Activated T-helper 1 cell treated with anti-CD3 and anti-CD28 coated beads, Interleukin-12 subunit alpha, Interleukin-12 subunit beta, Interleukin-2, Interleukin-4 antibody, amounts not matched to agents 30 ng/mL and 10 ng/mL and 1 ng/mL, durations not matched to agents 14 hours and 24 hours and 36 hours (primary cell): ENCODE measurements at places on chromosomes 2 and 18. TPM values are rescaled to one million over a fixed set of nuclear protein-coding genes. Genes with fewer than 3 reads are reported as not detected.
A peak's percentile ranks its signal among the peaks of the same experiment; 100 is the strongest.

AQP12A gene
- total RNA-seq = not detected in 2 replicates

DNA sequence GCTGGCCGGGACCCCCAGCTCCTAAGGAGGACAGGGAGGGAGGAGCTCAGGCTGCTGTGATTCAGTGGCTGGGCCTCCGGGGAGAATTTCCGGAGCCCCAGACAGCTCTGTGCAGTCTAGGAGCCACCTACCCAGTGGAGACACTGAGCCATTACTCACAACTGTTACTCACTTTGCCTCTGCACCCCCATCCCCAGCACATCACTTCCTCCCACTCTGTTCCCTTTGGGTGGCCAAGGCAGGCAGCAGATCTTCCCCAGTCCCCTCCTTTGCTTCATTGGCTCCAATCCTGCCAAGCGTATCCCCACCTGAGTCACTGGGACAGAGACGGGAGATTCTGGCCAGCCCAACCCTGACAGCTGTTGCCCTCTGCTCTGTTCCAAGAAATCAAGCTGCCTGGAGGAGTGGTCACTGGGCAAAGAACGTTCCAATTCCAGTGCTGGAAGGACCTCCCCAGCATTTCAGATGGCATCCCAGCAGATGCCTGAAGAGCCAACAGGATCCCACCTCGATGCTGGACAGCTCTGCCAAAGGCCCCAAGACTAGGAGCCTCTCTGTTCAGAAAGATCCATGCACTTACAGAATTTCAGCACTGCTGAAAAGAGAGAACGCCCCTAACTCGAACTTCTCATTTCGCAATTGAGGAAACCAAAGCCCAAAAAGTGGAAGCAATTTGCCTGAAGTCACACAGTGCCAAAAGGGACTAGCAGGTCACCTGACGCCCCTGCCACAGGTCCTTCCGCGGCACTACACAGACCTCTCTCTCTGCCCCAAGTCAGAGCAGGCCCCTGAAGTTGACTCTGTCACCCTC lies 68.3 kb downstream of the TNS1 start:
- DNase-seq = no peak

DNA sequence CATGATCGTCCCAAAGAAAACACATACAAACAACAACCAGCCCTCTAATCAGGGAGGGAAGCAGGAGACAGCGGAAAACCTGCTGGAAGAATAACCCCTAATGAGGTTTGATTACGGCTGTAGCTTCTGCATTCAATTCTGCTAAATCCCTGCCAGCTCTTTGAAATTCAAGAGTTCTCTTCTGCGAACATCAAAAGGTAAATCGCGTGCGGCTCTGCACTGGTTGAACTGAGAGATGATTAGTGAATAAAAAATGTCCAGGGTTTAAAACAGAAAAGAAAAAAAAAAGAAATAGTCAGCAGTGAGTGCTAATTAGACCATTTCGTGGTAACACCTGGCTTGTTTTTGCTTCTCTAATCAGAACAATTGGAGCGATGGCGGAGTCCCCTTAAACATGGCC lies 153.0 kb upstream of the CAPN13 start:
- no peak for DNase-seq

DNA sequence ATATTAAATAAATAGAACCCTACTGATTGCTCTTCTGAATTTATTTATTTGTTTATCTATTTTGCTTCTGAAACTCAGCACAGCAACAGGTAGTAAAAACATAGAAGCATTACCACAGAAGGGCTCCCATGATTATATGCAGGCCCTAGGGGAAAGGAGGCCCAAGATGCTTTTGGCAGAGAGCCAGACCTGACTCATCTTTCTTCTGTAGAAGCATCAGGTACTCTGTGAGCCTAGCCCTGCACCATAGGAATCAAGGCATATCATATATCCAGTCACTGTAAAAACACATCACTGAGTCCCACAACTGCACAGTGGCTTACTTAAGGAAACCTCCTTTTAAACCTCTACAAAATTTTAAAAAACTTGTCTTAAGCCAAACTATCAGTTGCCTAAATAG lies 1.8 kb downstream of the SCN9A start:
- DNase-seq = no peak

DNA sequence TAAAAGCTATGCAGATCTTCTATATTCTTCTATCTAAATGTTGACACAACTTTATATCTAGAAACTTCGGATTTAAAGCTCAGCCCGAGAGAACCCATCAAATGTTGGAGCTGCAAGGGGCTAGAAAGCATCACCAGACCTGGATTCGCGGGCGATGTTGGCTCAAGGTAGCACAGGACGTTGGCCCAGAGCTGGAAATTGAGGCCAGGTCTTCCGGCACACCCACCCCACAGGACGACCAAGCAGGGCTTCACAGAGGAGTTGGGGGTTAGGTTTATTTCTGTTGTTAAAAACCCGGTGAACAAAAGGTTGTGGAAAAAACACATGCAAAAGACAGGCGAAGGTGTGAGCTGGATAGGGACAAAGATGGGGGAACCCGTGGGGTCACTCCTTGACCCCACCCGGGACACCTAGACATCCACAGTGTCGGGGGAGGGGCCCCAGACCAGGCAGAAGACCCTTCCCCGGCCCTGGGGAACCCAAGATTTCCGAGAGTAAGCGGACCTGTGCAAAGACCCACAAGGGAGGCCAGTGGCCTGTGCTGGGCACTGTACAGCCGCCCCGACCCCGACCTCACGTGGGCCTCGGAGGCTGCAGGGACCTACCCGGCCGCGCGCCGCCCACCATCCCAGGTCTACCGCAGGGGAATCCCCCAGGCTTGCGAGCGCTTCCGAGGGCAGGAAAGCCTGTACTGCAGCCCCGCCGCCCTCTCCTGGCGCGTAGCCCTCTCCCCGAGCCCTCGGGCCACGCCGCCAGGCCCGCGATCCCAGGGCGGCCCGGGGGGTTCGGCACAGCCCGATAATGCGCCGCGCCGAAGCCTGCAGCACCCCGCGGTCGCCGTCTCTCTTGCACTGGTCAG lies 1.8 kb upstream of the AGBL5 start:
- peak; percentile 52 for DNase-seq

PARD6G gene
- 0.10 and 0.15 TPM in 2 replicates for total RNA-seq

- DNase-seq = no peak
Measured at GRCh38 chr2:177603181-177603580, 210.6 kb downstream of the AGPS start.

DNA sequence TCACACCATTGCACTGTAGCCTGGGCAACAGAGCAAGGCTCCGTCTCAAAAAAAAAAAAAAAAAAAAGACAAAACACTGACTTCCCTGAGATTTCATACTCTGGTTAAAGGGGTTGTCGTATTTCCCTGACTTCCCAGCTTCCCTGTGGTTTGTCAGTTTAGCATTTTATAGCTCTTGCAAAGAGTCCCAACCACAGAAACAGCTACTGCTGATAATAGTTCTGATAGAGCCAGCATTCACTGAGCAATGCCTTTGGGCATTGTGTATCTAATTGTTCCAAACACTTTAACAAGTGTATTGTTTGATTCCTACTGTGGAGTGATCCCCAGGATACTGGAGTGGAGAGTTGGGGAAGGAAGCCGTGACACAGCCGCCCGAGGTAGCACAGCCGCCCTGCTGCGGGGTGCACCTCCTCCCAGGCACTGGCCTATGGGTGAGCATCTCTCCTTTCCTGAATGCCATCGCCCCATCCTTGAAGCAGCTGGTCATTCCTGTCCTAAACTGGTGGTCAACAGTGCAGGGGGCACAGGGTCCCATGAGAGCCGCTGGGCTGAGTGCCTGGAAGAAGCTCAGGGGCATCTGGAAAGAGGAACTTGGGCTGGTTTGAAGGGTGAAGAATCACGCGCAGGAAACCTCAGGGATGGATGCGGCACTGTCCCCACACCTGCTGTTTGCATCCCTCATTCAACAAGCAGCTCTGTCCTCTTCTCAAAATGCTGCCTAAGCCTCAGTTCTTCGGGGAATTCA lies 81.0 kb upstream of the TMEM18 start:
- no peak for DNase-seq

GKN1 gene
- not detected in 2 replicates for total RNA-seq

UGT1A4 gene
- total RNA-seq = not detected in 2 replicates

DNA sequence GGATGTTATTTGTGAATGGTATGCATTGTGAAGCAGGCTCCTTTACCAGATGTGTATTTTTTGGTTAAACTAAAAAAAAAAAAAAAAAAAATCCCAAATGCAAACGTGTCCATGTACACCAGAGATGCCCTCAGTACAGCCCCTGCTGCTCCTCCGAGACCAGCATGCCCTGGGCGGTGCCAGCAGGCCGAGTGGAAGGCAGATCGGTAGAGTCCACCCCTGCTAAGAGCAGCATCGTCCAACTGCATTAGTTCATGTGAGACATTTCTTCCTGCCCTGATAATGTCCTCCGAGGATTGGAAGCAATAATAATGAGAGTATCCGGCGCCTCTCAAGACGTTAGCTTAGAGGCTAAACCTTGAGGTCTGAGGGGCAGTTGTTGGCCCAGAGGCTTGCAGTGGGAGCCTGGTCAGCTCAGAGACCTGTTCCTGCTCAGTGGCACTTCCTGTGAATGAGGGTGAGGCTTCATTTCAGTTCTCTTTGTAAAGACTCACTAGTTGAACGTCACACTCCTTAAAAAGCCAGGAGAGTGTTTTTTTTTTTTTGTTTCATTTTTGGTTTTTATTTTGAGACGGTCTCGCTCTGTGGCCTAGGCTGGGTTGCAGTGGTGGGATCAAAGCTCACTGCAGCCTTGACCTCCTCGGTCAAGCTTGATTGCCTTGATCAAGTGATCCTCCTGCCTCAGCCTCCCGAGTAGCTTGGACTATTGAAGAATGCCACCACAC lies 5.6 kb downstream of the SLC66A3 start:
- DNase-seq = no peak

GRCh38 chr18:8747440-8747937 lies 42.1 kb downstream of the MTCL1 start:
- DNase-seq = no peak

DNA sequence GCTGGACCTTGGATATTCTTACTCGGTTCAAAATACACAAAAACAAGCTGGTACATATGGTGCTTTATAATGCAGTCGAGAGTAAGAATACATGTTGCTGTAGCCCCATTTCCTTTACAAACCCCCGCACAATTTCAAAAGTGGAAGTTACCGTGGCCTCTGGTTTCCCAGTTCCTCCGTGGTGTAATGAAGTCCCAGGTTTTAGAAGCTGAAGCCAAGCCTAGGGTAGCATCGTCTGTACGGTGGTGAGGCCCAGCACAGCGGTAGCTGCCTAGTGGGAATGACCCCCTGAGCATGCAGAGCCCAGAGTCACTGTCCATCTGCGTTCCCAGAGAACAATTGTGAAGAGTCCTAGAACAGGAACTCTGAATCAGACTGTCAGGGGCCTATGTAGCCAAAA lies 171.8 kb downstream of the ASXL3 start:
- no peak for DNase-seq

- DNase-seq = no peak
Measured at GRCh38 chr2:196229013-196229412, 57.6 kb upstream of the STK17B start.

GRHL1 gene
- total RNA-seq = 1.4 and 1.5 TPM in 2 replicates

DNA sequence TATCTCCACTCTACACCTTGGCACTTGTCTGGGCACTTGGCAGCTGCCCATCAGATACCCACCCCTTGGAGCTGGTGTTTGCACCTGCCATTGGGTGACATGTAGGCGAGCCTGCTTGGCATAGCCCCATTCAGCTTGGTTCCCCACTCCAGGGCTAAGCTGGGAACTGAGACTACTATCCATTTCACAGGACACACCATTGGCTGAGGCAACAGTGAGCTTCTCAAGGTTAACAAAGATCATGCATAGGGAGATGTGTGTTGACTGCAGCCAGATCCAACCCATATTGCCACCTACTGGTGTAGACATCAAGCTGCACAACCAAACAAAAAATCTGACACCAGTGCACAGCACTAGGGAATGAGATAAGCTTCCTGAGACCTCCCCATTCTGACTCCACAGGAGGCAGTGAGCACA lies 1389.8 kb upstream of the TMEFF2 start:
- no peak for DNase-seq

GAREM2 gene
- 6.1 and 7.4 TPM in 2 replicates for total RNA-seq

DNA sequence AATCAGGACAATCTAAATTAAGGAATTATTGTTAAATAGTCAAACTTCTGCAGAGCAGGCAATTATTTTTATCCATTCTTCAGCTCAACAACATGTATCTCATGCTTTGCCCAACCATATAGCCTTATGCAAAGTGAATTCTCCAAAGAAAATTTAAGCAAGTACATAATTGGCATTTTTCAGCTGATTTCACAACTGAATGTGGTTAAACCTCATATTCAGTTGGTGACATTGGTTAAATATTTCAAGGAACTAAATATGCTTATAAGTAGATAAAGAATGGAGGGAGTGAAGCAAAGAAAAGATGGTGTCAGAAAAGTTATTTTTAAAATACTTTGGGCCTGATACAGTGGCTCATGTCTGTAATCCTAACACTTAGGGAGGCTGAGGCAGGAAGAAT lies 816.2 kb downstream of the NRXN1 start:
- no peak for DNase-seq

DNA sequence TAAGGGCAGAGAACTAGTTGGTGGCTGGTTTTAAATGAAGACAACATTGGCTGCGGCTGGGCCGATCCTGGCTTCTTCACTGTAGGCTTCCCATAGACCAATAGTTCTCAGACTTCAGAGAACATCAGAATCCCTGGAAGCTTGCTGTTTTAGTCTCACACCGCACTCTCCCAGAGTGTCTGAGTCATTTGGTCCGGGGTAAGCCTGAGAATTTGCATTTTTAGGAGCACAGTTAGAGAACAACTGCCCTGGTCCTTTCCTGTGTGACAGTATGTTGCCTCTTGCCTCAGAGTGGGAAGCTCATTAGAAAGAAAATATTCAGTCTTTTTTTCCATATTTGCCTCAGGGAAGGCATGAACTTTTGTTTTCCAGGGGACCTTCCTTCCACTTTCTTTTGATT lies 137.1 kb upstream of the GAREM1 start:
- DNase-seq = no peak

KCNK3 gene
- not detected in 2 replicates for total RNA-seq

SPATA3 gene
- total RNA-seq = not detected in 2 replicates

DNA sequence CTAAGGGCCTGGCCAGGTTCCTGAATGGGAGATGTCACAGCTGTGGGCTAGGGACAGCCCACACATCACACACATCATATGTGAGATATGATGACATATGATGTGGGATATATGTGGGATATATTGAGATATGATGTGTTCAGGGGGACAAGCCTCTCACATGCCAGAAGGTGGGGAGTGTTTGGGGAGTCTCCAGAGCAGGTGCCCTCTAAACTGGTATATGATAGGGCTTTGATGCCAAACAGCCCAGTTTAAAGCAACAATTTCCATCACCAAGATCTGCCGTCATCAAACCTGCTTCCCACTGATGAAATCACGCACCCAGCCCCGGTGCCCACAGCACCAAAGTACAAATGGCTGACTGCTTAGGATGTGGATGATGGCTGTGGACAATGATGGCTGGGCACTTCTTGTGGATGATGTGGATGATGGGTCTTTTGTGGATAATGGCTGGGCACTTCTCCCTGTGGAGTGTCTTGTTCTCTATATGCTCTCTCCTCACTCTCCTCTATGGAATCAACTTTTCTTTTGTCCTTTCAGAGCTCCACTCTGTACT lies 50.9 kb downstream of the FBLN7 start:
- no peak for DNase-seq

ADRA2B gene
- total RNA-seq = 0.12 and 0.21 TPM in 2 replicates

DNA sequence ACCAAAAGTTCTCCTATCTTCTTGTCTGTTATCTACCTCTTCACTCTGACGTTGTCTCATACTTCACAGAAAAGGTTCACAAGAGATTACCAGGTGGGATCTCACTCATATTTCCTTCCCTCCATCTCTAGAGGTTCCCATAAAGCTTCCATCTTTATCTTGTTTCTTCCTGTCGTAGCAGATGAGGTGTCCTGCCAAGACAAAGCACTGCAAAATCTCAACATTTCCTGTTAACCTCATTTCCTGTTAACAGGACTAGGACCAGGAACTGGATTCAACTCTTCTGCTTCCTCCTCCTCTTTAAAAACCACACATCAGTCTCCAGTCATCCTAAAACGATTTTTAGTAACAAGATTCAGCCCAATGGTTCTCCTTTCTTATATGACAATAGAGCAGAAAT lies 512.8 kb upstream of the NRP2 start:
- no peak for DNase-seq
